BJ (cell line): ENCODE measurements at places on chromosomes 6 and 20.
A peak's percentile ranks its signal among the peaks of the same experiment; 100 is the strongest.

- DNase-seq, result no peak
Measured at GRCh38 chr6:135188718-135189117, 7.6 kb downstream of the MYB start.

GRCh38 chr6:18515767-18516166 lies 128.6 kb downstream of the RNF144B start:
- DNase-seq, result no peak

GRCh38 chr6:4491501-4492260 lies 284.5 kb upstream of the CDYL start:
- no peak for DNase-seq

DNA sequence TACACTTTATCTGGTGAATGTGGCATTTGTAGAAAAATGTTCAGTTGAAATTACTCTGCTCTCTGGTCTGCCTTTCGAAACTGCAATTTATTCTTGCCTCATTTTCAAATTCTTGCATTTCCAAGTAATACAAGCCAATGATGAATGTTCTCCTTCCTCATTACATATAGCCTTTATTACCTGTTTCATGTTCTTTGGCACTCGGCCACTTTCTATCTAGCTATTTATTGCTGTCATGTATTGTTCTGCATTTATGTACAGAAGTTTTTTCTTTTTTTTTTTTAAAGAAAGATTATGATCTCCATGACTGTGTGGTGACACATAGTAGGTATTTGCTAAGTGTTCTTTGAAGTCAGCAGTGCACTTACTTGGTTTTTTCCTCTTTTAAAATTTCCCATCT lies 261.4 kb downstream of the ZFAND3 start:
- DNase-seq, result no peak

GRCh38 chr20:25274481-25274880 lies 26.6 kb downstream of the PYGB start:
- DNase-seq, result no peak

DNA sequence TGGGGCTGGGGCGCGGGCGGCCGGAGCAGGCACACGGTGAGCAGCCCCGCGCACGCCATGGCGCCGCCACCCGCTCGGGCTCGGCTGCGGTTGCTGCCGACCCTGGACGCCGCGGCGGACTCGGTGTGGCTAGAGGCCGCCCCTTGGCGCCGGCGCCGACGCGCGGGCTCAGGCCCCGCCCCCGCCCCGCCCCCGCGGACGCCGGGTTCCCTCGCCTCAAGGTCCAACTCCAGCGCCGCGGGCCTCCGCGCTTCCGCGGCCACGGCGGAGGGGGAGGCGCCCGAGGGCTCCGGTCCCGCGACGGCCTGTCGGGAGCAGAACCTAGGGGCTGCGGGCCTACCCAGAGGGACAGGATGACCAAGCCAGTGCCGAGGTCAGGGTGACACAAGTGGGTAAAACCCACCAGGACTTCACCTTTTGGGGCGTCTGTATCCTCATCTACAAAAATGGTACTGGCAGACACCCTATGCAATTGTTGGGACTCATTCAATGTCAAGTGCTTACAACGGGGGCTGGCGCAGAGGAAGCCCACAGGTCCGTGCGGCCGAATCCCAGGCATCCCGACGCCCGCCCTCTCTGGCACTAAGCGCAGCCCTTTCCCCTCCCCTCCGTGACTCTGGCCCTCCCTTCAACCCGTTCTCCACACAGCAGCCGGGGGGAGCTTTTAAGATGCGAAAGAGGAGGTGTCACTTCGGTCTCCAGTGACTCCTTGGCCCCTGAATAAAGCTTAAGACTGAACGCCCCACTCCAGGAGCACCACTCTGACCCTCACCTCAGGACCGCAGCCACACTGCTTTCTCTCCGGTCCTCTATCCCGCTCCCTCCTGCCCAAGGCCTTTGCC lies at the start of gene NECAB3:
NECAB3 (minus strand) TSS at position 135 of the 842 bp plus-strand sequence; CDS start at position 59, 76 bp downstream.
- DNase-seq, result no peak

GRCh38 chr20:5654557-5654956 lies 95.6 kb upstream of the SHLD1 start:
- peak; percentile 28 for DNase-seq

GRCh38 chr20:62723351-62723750 lies 14.7 kb downstream of the NTSR1 start:
- no peak for DNase-seq

- no peak for DNase-seq
Measured at GRCh38 chr6:162976141-162976540, 248.4 kb downstream of the PACRG start.
